Activated naive CD4-positive, alpha-beta T cell treated with anti-CD3 and anti-CD28 coated beads, Interleukin-2, amount 10 ng/mL, durations not matched to agents 7 days and 5 days (primary cell): ENCODE measurements at places on chromosomes 5 and 9.

GRCh38 chr5:96033116-96033515, 71.5 kb upstream of the ELL2 start:
- no peak for DNase-seq

GRCh38 chr5:93845376-93845775, 104.0 kb upstream of the POU5F2 start:
- no peak for DNase-seq

GRCh38 chr9:5459289-5459829, 9.0 kb downstream of the CD274 start:
- DNase-seq, result no peak

- DNase-seq, result no peak
Observed at GRCh38 chr9:17294822-17295624, 160.2 kb downstream of the CNTLN start.

DNA sequence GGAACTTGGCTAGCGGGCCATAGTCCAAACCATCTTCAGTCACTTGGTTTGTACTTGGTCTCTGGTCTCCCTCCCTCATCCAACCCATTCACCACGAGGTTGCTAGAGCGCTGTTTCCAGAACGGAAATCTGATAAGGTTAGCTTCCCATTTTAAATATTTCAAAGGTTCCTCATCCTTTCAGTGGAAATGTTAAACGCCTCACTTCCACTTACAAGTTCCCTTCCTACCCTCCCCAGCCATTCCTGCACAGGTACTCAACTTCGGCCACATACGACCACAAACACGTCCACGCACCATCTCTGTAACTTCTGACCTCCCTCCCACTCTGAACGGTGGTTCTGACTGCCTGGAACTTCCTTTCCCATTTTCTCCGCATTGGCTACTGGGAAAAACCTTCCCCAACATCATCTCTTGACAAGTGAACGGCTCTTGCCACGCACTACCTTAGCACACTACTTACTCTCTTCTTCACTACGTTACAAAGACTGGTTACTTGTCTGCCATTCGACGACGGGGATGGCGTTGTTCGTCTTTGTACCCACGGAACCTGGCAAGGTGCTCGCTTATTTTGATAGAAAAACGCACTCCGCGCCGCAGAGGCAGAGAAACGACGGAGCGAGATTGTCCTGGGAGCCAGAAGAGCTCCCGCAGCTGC, 629 bp downstream of the CCNH start:
- peak; percentile 60 for DNase-seq
